ENCODE measurements at places on chromosomes 12 and 14.

- no peak for DNase-seq
Measured at GRCh38 chr14:38794677-38795076, 308.4 kb downstream of the SEC23A start.

DNA sequence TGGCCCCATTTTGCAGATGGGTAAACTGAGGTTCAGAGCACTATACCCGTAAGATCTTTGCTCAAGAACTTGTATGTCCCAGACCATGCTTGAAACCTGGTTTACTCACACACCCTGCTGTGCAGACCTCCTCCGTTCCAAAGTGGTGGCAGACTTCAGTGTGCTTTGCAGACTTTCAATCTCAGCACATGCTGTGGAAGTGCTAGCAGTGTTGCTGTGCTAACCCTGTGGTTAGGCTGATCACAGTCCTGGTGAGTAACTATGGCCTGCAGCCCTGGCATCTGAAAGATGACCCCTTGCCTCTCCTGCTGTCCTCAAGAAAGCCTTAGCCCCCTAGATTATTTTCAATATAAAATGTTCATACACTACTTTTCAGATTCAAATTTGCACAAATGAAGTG lies 450.6 kb downstream of the DPF3 start:
- DNase-seq: no peak

- DNase-seq: no peak
Measured at GRCh38 chr14:71013551-71014192, 106.4 kb downstream of the PCNX1 start.

DNA sequence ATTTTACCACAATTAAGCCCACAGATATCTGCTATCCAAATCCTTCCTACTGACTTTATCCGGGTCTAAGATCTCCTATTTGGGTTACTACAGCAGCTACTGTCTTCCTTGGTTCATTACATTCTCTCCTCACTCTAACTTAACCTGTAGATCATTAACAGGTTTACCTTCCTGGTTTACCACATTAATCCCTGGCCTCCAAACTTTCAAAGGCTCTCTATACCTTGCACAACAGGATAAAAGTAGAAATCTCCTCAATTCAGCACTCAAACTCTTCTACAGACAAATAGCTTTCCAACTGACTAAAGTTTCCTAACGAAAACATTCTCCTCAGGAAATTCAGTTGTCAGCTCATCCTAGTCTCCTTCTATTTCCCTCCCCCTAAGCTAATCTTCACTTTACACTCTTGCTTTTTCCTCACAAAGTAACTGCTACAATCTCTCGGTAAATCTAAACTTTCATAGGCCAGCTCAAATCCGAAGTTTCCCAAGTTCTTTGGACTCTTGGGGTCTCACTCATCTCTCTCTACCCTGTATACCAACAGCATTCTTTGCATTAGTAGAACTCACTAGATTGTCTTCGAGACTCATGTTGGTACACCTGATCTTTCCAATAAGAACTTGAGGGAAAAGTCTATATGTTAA lies 2.7 kb downstream of the BTBD7 start:
- DNase-seq: no peak

DNA sequence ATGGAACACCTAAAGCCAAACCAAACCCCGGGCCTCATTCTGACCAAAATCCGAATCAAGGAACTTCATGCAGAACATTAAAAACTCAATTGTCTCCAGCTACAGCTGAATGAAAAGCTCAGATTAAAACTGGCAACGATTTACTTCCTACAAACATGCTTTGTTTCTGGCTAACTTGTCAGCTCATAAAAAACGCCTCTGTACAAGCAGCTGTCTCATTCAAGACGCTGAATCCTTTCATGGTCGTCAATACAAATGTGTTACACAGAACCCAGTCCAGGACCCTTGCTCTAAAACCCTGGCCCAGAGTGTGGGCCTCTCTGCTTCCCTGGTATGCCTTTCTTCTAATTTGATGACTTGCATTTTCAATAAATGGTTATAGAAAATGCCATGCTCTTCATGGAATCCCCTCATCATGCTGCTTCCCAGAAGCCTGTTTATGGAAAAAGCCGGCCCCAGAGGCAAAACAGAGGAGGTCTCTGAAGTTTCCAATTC lies 183.1 kb downstream of the PHLDA1 start:
- no peak for DNase-seq

GRCh38 chr14:75315144-75315543 lies 36.5 kb downstream of the FOS start:
- no peak for DNase-seq

DNA sequence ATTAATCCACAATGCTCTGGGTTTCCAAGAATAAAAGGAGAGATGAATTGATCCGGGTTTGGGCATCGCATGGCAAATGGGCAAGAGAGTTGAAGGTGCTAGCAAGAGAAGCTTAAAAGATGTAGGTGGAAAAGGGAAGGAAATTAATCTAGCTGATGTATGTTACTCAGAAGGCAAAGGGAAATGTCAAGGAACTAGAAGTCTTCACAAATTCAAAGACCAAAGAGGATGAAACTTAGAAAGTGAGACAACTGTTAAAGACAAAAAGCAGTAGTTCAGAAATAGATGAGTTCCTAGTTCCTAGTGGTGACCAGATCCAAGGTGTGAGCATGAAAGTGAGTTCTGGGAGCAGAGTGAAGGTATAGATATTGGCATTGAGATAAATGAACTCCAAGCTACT lies 228.3 kb downstream of the SEC23A start:
- no peak for DNase-seq

GRCh38 chr14:104094709-104095425 lies 9.4 kb downstream of the ASPG start:
- peak; percentile 90 for DNase-seq

- peak; percentile 81 for DNase-seq
Measured at GRCh38 chr12:81758421-81759189, 545 bp downstream of the PPFIA2 start.

GRCh38 chr12:74900232-74900631 lies 309.4 kb downstream of the KCNC2 start:
- no peak for DNase-seq

DNA sequence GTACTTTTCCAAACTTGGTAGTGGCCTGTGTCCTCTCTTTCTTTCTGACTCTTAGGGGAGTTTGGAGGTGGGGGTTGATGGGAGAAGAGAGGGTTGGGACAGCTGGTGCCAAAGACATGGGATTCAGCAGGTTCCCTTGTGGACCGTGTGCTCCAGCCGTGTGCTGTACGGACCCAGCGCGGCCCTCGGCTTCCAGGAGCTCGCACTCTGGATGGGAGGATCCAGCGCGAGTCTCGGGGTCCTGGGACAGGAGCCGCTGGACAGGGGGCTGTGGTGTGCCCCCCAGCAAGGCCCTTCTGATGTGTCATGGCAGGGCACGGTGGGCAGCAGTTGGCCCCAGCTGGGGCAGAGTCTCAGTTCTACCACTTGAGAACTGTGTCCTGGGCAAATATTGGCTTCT lies 45.0 kb upstream of the TSPAN9 start:
- no peak for DNase-seq
